ENCODE measurements at places on chromosomes 2 and 18. TPM values are rescaled to one million over a fixed set of nuclear protein-coding genes. Genes with fewer than 3 reads are reported as not detected.

DNA sequence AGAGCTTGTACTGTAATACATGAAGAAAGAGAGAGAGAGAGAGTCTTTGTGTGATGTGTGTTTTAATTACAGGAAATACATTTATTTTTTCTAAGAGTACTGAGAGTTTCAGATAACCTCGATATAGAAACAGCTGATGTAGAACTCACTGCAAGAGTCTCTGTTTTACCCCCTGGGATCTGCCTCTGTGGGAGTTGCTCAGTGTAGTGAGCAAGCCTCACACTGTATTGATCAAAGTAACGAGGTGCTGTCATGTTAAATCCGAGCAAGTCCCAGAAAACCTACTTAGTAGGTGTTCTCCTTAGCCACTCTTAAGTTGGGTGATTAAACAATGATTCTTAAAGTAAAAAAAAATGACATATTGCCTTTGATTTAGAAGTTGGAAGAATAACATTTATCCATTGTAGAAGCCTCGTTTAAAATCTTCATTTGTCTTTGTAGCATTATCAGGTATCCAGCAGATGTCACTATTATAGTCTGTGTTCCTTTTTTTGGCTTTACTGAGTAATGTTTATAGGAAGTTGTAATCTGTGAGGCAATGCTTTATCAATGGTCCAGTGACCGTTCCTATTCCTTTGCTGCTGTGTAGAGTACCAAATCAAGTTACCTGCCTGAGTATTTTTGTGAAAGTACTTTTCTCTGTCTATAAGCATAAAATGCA, 219.0 kb downstream of the MYO3B start:
- no peak for DNase-seq

DNA sequence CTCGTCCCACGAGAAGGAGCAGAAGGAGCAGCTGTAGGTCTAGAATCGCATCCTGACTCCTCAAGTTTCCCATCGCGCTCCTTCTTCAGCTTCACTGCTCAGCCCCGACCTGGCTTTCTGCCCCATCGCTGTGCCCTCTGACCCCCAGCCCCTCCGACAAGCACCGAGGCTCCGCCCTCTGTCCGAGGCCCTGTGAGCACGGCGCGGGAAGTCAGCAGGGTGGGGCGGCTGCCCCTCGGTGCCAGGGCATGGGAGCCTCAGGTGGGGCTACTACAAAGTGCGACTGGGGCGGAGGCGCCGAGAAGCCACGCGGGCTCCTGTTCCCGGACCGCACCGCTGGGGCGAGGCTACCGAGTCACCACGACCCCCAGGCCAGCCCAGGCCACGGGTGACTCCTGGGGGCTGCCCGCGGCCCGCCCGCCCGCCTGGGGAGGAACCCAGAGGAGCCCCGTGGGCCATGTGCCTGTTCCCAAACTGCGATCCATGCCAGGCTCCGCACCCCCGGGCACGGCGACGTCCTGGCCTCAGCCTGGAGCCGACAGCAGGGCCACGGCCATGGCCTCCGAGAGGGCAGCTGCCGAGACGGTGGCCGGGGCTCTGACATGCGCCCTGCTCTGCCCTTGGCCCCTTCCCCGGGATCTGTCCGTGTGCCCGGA, 36.6 kb upstream of the ID2 start:
- DNase-seq: no peak

DNA sequence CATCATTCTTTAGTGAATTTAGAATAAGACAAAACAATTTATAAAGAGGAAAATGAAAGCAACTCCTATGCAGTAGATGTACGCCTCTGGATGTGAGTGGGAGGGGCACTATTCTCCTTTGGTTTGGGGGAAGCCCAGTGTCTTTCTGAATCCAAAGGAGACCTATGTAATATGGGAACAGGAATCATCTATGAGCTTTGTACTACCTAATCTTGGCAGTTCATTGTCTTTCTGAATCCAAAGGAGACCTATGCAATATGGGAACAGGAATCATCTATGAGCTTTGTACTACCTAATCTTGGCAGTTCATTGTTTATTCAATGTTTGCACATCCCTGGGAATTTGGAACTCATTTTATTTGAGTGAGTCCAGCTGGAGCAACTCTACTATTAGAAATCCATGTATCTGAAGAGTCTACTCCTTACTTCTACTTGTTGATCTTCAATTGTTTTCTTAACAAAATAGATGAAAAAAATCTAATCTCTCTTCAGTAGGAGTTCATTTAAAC, 401.1 kb upstream of the LRATD1 start:
- DNase-seq: no peak

- DNase-seq: no peak
These were observed 49.8 kb upstream of the TNP1 start for GRCh38 chr2:216909541-216910210.

DNA sequence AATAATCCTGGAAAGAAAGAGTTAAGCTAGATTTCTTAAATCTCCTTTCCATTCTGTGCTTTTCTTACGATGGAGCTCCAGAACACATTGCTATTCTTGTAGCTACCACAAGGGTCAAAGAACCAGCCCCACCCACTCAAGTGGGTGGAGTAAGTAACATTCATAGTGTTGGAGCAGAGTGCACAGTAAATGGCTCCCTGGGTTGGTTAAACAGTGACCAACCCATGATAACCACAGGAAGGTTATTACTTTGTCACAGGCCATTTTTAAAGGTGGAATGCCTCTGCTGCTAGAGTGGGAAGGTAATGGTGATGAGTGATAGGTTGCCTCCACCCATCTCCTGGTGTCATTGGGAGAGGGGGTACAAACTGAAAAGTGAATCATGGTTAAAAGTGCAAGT, 13.9 kb downstream of the ARPC2 start:
- no peak for DNase-seq

GRCh38 chr2:98912957-98913915, 22.8 kb downstream of the CRACDL start:
- no peak for DNase-seq

- peak; percentile 67 for DNase-seq
These were observed 9.4 kb downstream of the FBLN7 start for GRCh38 chr2:112147382-112148168.

- no peak for DNase-seq
These were observed 66.6 kb downstream of the TWSG1 start for GRCh38 chr18:9401176-9401575.

- DNase-seq: no peak
These were observed 397.2 kb upstream of the CDH19 start for GRCh38 chr18:67001052-67001451.

DNA sequence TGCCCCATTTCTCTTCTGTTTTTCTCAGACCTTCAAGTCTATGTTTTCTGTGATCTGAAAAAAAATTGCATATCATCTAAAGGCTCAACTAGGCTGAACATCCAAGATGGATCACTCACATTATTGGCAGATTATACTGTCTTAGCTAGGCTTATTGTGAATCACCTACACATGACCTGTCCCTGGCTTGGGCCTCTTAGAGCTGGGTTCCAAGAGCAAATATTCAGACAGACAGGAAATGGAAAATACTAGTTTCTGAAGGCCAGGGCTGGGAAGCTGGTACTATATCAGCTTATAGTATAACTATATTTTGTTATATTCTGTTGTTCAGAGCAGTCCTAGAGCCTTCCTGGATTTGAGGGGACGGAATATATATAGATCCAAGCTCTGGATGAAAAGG, 90.3 kb downstream of the PIK3C3 start:
- no peak for DNase-seq

DNA sequence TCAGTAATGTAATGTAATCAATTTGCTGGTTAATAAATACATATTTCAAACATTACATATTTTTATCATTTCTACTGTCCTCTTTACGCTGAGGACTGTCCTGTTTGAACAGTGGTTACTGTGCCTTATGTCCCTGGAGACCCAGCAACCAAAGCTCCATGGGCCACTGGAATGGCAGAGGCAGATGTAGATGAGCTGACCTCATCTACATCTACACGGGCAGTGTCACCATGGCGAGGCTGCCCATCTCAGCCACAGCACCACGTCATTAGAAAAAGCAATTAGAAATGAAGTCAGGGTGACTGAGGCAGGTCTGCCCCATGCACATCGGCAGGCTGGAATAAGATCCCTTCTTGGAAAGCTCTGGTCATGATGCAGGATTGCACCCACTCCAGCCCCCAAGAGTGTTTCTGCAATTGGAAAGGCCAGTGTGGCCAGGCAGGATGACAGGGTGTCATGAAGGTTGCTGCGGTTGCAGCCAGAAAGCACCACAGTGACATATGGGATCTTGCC, 237.5 kb downstream of the NDUFA10 start:
- DNase-seq: no peak

GRCh38 chr2:98908931-98909316, 27.1 kb downstream of the CRACDL start:
- DNase-seq: no peak

- DNase-seq: no peak
These were observed 12.6 kb upstream of the ELAC1 start for GRCh38 chr18:50955253-50955652.

DNA sequence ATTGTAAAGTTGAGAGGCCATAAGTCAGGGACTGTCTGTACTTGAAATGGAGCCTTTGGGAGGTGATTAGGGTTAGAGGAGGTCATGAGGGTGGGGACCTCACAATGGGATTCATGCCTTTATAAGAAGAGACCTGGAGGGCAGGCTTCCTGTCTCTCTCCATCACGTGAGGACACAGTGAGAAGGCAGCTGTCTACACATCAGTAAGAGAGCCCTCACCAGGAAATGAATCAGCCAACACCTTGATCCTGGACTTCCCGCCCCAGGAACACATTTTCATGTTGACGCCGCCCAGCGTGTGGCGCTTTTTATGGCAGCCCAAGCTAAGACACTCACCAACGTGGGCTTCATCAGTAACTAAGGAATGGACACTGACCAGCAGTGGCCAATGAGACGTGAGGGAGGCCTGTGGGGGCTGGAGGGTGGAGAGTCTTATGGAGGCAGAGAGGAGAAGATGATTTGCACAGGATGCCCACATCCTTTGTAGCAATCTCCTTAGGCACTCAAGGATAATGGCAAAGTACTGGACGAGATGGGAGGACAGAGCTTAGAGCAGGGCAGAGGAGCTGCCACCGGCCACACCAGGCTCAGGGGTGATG, 162.7 kb downstream of the EIPR1 start:
- DNase-seq: no peak

GRCh38 chr18:3114451-3114850, 101.5 kb upstream of the LPIN2 start:
- no peak for DNase-seq

DNA sequence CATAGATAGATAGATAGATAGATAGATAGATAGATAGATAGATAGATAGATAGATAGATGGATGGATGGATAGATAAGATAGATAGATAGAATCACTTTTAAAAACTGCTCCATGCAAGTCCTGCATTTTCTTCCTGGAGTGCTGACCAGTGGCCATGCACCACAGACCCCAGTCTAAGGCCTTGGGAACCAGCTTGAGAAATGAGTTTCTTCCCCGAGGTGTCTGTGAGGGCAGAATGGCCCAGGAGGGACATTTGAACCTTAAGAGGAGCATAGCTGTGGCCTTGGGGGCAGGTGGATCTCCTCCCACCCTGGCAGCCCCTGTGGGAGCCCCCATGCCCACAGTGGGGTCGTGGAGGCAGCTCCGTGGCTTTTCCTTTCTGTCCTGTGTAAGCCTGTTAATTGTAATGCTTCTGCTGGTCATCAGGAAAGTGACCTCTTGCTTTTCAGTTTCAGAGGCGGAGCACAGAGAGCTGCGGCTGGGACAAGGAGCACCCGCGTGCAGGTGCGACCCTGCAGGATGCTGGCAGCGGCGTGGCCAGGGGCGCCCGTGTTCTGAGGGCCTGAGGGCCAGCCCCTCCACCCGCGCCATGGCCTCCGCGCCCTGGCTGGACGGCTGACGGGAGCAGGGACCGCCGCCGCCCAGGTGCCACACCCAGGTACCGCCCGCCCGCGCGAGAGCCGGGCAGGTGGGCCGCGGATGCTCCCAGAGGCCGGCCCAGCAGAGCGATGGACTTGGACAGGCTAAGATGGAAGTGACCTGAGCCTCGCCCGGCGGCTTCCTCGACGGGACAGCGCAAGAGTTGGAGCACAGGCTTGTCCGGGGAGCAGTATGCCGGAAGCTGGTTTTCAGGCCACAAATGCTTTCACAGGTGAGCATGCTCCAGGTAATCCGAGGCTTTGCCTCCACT, 168.6 kb downstream of the LDLRAD4 start:
- DNase-seq: no peak

DNA sequence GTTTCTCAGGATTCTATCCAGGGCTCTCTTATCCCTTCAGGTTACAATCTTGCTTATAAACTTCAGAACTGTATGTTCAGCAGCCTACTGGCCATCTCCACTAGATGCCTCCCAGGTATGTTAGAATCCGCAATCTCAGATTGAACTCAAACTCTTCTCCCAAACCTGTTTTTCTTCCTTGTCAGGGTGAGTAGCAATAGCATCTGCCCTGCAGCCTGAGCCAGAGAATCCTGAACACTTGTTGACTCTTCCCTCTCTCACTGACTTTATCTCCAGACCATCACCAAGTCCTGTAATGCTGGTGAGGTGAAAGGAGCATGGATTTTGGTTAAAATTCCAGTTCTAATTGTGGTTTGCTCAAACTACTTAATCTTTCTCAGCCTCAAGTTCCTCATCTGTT, 82.6 kb upstream of the ALPP start:
- DNase-seq: no peak

DNA sequence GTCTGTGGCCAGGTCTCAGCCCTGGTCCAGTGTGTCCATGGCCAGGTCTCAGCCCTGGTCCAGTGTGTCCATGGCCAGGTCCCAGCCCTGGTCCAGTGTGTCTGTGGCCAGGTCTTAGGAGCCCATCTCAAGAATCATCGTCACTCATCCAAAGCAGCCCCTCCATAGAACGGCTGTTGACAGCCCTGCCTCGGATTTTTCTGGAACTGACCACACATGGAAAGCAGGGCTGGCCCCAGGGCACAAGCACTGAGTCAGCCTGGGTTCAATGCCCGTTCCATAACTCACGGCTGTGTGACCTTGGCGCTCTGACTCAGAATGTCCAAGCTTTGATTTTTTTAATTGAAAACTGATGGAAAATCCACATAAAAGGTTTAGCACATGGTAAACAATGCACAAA, 59.9 kb upstream of the SNTG2 start:
- DNase-seq: no peak

DNA sequence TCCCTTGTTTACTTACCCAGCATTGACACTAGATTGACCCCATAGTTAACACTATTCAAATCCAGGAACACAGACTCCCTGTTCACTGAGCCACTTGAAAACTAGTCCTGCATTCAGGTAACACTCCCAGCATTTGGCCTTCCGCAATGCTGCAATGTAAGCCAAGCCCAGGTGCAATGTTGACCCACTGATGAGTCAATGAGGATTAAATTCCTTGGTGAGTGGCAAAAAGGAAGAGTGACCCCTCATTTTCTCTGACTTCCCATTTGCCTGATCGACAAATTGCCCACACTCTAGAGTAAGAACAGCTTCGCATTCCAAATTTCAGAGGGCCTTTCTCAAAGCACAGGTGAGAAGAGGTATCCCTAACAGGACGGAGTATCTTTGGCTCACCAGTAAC, 251.9 kb downstream of the FBXO15 start:
- DNase-seq: no peak

- no peak for DNase-seq
These were observed 32.2 kb downstream of the COL5A2 start for GRCh38 chr2:189147361-189147760.

ERLEC1 gene
- 32.3 TPM for total RNA-seq

NOSTRIN gene
- total RNA-seq: 14.0 TPM

LCT gene
- total RNA-seq: not detected

RDH14 gene
- total RNA-seq: 45.5 TPM

STPG4 gene
- not detected for total RNA-seq

Measured in Right ventricle myocardium superior (tissue), 1 donor.